NCI-H510A (cell line): ENCODE measurements at places on chromosomes 4 and X.

DNA sequence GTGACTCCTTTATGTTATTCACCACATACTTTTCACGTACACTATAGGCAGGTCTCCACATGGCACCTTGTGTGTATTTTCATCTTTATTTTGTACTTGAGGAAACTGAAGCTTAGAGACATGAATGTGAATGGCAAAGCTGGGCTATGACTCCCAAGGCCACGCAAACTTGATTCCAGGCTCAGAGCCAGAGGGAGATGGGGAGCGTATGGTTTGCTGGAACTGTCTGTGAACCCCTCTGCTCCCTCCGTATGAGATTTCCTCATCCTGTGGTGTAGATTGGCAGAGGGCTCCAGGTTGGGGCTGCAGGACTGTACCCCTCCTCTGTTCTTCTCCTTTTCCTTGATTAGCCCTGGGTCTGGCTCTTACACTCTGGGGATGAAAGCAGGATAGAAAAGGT lies 16.1 kb upstream of the STARD8 start:
- DNase-seq: no peak

- no peak for DNase-seq
Measured at GRCh38 chrX:109793191-109793590, 60.1 kb upstream of the ACSL4 start.

DNA sequence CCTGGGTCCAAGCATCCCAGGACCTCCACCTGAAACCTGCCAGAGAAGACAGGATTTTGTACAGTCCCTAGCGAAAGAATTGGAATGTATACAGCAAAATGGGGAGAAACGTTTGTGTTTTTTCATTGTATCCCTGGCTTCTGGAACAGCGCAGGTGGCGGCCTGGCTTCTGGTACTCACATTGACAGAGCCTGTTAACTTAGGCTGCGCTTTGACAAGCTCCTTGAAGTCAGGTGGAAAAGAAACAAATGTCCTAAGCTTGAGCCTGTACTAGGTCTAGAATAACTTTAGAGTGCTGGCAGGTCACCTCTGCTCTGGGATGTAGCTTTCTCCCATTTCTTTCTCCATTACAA lies 343.7 kb upstream of the KLF3 start:
- no peak for DNase-seq

- DNase-seq: peak; percentile 67
Measured at GRCh38 chr4:54929459-54929858, 195.9 kb downstream of the KDR start.

DNA sequence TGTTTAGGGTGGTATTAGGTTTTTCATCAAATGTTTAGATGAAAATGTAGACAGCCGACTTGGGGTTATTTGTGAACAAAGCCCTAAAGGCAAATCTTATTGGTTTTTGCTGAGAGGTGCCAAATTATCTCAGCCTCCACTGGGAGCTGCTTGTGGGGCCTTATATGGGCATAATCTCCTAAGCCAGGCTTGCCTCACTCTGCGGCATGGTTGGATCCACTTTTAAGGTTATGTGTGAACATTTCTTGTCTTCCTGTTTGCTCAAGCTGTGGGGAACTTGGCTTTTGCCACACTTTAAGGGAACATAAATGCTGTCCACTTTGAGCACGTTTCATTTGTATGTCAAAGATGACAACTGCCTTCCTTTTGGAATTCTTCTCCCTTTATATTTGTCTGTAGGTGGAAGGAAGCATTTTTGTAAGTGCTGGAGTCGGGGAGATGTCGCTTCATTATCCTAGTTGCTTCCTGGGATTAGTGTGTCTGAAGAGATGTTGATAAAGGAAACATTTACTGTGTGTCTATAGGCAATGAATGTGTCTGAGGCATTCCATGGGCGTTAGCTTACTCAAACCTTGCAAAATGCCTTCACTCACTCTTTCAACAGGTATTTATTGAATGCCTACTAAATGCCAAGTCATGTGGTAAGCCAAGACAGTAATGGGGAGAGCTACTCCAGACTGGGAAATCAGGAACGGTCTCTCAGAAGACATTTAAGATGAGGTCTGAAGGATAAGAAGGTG lies 78.3 kb downstream of the SLC9A6 start:
- DNase-seq: no peak

DNA sequence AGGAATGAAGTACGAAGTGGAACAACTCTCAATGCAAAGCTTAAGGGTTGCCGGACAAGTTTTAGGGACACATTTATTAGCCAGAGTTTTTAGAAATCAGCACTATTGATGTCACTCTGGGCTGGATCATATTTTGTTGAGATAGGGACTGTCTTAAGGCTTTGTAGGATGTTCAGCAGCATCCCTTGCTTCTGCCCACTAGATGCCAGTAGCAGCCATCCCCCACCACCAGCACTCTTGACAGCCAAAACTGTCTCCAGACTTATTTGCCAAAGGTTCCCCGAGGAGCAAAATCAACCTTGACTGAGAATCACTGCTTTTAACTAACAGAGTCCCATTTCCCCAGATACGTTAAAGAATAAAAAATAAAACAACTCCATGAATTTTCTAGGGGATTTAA lies 1497.3 kb downstream of the STIM2 start:
- DNase-seq: no peak

DNA sequence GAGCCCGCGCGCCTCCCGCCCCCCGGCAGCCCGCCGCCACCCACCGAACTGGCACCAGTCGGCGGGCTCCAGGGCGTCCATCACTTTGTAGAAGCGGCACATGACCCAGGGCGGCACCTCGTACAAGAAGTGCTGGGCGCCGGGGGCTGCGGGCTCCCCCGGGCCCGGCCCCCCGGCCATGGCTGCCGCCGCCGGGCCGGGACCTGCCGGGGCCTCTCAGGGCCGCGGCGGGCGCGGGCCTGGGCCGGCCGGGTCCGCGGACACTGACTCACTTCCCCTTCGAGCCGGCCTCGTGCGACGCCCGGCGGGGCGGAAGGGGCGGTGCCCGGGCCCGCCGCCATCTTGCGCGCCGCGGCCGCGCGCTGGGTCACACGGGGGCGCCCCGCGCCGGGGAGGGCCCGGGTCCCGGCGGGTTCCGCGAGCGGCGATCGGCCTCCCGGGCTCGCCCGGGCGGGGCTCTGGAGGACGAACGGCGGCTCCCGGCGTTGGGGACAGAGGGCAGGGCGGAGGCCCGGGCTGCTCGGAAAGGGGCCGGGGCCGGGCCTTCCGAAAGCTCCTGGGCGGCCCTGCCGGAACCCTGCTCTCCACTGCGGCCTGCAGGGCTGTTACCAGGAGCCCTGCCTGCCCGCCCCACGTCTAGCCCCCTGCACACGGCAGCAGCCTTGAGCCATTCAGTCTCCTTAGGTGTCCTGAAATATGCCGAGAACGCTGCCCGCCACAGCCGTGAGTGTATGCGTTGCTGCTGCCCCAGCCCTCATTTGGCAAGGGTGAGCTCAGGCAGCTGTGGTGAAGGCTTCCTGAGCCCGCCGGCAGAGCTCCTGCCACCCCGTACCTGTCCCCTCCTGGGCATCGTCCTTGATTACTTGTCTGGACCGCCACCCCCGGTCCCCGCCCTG lies at the start of gene IRAK1:
TSS of gene IRAK1 (minus strand) at position 270 of the 896 bp plus-strand sequence. CDS start at position 180, 90 bp downstream.
- DNase-seq: peak; percentile 24

DNA sequence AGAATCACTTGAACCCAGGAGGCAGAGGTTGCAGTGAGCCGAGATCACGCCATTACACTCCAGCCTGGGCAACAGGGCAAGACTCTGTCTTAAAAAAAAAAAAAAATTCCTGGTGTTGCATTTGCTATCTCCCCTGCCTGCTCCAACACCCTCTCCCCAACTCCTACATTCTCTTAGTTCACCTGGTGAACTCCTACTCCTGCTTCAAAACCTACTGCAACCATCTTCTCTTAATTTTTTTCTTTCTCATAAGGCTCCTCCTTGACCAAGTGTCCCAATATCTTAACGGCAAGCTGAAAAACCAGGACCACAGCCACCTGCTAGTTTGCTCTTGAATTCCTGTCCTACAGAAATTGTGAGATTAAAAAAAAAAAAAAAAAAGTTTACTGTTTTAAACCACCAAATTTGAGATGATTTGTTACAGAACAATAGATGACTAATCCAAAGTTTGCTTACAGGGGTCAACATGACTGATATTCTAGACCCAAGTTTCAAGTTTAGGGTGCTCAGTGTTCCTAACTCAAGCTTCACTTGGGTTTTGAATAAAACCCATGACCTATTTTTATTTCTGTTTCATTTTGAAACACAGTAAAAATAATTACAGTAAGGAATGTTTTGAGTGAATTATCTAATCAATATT lies 13.1 kb upstream of the ANXA5 start:
- no peak for DNase-seq

DNA sequence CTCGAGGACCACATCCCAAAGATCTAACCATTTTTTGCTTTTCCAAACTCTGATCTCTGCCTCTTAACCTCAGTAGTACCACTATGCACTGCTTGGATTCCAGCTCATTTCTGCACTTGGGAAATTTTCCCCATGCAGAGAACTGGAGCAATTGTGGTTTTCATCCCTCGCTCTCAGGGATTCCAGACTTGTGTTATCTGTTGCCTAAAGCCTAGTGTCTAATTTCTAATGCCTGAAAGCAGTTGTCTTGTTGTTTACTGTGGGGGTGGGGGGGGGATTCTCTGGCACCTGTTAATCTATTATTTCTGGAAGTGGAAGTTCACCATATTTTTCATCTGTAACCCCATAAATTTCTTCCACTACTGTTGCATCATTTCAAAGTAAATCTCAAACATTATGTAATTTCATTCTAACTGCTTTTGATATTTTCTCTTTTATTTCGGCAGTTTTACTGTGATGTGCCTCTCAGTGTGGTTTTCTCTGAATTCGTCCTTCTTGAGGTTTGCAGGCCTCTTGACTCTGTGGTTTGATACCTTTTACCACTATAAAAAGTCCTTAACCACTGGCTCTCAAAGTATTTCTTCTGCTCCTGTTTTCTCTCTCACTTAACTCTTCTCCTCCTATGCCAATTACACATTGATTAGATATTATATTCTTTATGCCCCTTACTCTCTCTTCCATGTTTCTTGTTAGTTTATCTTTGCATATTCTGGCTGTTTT lies 205.6 kb upstream of the EOLA2 start:
- DNase-seq: no peak

GRCh38 chrX:44915361-44915868 lies 42.4 kb downstream of the KDM6A start:
- no peak for DNase-seq

DNA sequence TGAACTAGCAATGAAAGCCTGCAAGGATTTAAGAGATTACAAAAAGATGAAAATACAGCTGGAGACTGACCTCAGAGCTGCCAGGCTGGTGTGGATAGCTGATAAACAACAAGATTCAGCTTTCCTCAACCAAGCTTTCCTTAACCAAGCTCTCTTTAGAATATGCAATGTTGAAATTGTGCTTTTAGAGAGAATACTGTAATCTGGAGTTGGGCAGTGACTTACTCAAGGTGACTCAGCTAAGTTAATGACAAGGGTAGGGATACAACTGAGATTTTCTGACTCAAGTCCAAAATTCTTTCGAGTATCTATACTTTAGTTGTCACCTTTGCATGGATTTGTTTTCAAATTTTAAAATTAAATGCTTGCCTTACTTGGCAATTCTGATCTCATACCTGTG lies 98.0 kb downstream of the AMMECR1 start:
- DNase-seq: no peak

DNA sequence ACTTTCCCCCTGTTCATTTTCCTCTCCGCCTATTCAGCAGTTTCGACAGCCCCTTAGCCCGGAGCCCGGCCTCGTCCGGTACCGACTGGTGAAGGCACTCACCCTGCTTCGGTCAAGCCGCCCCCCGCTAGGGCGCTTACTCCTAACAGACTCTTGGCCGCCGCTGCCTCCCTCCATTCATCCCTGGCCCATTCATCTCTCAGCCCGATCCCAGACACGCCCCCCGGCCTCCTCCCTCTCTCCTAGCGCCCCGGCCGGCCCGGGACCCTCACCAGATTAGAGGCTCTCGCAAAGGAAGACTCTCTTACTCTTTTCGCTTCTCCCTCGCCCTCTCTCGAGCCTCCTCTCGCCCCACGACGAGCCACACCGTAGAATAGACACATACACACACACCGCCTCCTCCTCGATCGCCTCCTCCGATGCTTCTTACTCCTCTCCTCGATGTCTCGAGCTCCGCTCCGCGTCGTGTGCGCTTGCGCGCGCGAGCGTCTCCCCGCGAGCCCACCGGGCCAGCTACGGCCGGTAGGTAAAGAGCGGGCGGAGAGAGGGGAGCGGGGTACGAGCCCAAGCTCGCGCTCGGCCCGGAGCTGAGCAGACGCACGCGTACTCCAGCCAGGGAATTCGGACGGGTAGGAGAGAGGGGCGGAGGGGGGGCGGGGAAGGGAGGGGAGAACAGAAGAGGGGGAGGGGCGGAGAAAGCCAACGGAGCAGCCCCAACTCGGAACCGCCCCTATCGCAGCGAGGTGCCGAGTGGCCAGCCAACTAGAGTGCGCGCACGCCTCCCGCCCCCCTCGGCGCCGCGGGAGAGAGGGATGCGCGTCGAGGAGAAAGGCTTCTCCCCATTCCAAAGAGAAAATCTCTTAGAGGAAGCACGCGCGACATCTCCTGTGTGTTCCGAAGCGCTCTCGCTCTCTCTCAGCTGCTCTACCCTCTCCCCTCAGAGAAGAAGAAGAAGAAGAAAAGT lies at the start of gene WNK3:
TSS of gene WNK3 (minus strand) at position 633 of the 964 bp plus-strand sequence.
- DNase-seq: peak; percentile 81

GRCh38 chrX:100871594-100872560 lies 2.3 kb downstream of the NOX1 start:
- DNase-seq: no peak

DNA sequence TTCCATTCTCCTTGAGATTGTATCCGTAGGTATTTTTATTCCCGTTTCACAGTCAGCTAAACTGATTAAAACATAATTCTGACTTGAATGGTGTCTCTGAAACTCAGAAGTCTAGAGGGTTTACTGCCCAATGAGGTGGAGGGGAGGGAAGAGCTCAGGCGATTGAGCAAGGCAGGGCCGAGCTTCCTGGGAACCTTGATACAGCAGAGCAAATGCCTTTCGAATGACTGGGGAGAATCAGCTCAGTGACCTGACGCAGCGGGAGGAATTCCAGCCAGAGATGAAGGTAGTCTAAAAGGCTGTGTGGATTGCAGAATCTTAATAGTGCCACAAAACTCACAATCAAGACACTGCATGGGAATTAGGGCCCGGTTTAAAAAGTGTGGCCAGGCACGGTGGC lies 233.6 kb downstream of the EVC2 start:
- DNase-seq: no peak

- DNase-seq: no peak
Measured at GRCh38 chr4:82517043-82517442, 44.7 kb downstream of the TMEM150C start.

GRCh38 chrX:20066968-20067708 lies 49.6 kb downstream of the MAP7D2 start:
- DNase-seq: peak; percentile 17

DNA sequence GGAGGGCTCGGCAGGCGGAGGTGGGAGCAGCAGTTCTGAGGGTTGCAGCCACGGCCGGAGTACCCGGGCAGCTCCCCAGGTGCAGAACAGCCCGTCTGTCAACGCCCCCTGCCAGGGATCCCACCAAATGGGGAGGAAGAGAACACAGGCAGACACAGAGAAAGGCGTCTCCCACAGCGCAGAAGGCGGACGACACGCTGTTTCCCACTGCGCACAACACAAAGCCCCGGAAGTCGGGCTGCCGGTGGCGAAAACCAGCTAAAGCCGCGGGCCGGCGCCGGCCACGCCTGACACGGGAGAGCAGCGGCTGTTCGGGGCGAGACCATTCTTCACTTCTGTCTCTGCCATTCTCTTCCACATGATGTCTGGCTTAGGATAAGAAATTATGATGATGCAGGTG lies 31.6 kb downstream of the CTBP1 start:
- DNase-seq: no peak
